ENCODE measurements at places on chromosomes 1 and 21.

DNA sequence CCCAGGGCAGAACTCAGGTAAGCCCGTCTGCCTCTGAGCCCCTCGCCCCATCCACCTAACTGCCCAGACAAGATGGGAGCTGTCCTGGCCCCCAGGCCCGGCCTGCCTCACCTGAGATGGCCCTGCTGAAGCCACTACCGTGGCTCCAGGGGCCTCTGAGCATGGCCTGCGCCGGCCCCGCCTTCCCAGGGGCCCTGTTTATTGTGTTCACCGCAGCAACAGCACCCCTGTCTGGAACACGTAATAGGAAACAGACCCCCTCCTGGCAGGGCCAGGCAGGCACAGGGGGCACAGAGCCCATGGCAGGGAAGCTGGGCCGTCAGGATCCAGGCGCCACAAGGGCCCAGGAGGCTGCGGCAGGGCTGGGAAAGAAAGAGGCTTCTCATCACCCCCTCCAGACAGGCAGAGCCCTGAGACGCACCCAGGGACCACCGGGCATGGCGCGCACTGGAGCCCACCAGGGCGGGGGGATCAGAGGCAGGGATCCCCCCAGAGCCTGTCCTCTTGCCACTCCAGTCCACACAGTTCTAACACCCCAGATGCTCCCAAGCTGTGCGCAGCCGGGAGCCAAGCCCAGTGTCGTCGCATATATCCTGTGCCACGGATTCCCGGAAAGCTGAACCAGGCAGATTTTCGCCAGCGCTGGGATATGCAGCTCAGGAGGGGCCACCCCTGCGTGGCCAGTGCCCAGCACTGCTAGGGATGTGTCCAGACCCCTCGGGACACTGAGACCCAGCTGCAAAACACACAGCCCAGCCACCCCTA is 62.6 kb downstream of the ARHGEF16 start:
- no peak for DNase-seq

DNA sequence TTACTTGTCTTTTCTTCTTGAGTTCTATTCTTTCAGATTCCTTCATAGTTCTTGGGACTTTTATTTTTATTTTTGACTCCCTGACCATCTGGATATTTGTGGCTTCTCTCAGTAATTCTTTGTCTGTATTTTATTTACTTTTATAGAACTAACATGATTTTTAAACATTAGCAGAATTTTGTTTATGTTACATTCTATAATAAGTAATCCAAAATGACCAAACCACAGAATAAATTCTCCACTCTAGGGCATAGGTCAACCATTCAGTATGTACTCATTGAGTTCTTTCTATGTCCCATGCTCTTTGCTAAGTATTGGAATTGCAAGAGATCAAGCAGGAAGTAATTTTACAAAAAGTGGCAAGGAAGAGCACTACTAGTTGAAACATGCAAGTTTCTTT is 969.0 kb downstream of the TTLL7 start:
- no peak for DNase-seq

GRCh38 chr1:211415700-211416099 is 76.3 kb downstream of the RD3 start:
- DNase-seq, result no peak

- no peak for DNase-seq
These were observed 58.3 kb downstream of the RGS5 start for GRCh38 chr1:163144418-163144817.

- DNase-seq, result no peak
These were observed 26.3 kb upstream of the PEX10 start for GRCh38 chr1:2438641-2439040.

DNA sequence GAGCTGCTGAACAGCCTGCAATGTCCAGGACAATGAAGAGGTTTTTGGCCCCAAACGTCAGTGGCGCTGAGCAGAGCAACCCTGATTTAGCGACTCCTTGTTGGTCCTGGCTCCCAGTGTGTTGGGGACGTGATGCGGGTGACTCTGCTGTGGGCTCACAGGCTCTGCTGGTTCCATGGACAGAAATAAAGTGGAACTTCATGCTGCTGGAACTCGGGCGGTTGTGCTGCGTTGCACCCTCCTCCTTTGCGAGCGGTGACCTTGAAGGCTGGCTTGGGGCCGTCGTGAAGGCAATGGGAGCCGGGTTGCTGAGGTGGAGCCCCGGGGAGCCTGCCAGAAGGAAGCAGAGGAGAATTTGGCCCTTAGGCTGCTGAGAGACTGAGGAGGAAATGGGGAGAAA is 122.6 kb upstream of the C1orf174 start:
- DNase-seq, result no peak

DNA sequence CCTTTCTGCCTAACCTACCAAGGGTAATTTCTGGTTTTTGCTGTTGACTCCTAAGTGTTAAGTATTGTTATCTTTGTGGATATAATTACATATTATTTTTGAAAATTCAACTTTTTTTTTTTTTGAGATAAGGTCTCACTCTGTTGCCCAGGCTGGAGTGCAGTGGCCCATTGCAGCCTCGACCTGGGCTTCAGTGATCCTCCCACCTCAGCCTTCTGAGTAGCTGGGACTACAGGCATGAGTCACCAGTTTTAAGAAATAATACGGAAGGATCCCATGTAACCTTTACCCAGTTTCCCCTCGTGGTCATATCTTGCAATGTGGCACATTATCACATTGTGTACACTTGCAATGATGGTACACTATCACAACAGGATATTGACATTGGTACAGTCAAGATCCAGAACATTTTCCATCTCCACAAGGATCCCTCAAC is 3.1 kb downstream of the CHD1L start:
- DNase-seq, result no peak

DNA sequence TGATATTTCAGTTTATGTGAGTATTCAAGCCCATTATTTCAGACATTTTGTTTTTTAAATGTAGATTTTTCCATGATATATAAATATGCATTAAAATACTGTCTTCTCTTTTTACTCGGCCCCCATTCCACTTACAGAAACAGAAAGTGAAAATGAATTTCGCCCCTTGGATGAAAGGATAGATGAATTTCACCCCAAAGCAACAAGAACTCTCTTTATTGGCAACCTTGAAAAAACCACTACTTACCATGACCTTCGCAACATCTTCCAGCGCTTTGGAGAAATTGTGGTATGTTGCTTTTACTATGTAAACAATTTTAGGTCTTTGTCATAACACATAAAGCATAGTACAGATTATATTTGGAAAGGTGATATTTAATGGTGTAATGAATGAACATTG is 59.9 kb downstream of the ZBTB17 start:
- DNase-seq, result no peak

DNA sequence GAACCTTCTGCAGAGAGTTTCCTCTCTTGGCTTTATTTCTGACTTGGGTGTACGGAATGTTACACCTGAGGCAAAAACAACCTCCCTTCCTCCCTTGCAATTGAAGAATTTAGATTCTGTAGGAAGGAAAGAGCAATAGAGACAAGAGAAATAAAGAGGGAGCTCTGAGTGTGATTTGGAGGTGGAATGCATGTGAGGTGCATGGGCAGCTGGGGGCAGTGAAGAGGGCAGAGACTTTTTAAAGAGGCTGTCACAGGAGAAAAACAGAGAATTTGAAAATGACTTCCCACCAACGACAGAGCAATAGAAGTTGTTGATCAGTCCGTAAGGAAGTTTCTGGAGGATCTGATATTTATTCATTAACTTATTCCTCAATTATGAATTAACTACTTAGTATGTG is 172.0 kb upstream of the B3GALT2 start:
- no peak for DNase-seq

DNA sequence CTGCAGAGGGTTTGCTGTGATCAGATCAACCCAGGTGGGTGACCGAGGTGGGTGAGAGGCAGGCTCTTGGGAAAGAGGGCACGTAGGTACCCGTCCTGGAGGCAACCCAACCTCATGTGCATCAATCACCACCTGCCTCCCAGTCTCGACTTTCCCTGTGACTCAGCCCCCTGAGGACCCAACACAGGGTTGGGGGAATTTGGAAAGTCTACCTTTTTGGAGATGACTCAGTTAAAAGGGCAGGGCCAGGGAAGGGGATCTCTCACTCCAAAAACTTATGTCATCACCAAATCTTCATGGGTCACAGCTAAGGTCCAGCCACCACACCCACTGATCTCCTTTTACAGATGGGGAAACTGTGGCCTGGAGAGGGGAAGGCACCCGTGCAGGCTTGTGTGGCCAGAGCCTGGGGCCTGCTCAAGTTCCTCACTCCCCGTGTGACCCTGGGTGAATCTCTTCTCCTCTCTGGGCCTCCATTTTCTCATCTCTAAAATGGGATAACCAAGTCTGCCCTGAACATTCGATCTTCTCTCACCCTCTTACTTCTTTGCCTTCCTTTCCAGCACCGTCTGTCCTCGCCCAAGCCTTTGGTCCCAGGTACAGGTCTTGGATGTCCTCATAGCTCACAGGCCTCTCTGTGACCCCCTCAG is 34.6 kb upstream of the WNT4 start:
- DNase-seq, result no peak

DNA sequence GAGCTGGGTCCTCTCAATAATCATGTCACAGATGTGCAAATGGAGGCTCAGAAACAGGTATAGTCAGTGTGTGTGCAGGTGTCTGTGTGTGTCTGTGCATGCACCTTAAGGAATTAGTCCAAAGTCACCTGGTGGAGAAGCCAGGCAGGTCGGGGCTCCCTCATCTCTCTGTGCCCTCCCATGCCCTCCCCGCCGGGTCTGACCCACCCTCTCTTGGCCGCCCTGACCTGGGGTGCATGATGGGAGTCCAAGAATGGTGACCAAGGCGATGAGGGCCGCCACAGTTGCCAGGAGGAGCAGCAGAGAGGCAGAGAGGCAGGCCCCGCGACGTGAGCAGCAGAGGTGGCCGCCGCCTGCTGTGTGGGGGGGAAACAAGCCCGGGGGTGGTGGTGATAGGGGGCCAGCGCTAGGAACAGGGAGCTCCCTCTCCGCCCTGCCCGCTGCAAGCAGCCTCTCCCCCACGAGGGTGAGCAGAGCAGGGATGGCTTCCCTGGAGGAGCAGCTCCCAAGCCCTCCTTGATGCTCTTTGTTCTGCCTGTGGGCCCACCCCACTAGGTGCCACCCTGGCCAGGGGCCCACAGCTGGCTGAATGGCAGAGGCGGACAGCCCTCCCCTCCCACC is 3.9 kb downstream of the LDLRAD1 start:
- DNase-seq, result no peak

DNA sequence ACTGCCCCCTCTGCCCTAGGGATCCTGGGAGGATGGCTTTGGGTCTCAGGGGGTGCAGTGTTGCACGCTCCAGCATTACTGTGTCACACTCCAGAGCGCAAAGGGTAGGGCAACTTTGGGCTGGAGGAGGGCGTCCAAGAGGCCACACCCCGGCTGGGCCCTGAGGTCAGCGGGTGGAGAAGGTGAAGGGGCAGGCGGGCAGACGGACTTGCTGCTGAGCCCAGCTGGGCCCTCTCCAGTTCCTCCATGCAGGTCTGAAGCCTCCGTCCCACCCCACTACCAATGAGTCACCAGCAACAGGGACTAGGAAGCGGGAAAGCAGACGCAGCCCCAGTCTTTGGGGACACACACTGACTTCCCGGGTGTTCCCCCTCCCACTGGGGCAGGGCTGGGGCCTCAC is 116.0 kb downstream of the CASZ1 start:
- DNase-seq, result no peak

GRCh38 chr1:31814631-31815306 is 1.1 kb downstream of the SPOCD1 start:
- DNase-seq, result no peak

GRCh38 chr1:154501423-154502065 is 475 bp upstream of the TDRD10 start:
- no peak for DNase-seq

DNA sequence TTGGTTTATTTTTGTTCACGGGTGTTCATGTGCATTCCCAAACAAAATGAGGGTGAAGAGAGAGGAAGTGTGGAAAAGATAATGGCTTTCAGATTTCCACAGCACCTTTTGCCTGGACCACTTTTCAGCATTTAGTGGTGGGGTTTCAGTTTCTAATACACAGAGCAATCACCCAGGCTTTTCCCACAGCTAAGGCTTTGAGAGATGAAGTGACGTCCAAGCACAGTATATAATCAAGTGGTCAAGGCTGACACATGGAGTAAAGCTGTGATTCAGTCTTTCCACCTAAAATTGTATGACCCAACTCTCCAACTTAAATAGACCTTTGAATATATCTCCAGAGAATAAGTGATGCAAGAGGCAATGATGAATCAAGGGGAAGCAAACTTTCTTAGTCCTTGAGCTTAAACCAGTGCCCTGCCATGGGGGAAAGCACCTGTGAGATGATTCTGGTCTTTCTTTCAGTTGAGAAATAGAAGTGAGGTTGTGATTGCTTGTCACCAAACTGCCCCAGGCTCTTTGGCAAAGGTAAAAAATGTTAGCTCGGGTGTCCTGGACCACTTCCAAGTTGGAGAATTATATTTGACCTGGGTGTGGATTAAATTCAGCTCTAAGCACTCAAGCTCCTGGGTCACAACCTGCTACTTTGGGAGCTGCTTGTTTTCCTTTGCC is 2.4 kb upstream of the PIK3R3 start:
- no peak for DNase-seq

- DNase-seq, result peak; percentile 15
These were observed 1.9 kb upstream of the ZSCAN20 start for GRCh38 chr1:33470495-33471012.

GRCh38 chr1:147665521-147665920 is 4.8 kb downstream of the ACP6 start:
- DNase-seq, result no peak

DNA sequence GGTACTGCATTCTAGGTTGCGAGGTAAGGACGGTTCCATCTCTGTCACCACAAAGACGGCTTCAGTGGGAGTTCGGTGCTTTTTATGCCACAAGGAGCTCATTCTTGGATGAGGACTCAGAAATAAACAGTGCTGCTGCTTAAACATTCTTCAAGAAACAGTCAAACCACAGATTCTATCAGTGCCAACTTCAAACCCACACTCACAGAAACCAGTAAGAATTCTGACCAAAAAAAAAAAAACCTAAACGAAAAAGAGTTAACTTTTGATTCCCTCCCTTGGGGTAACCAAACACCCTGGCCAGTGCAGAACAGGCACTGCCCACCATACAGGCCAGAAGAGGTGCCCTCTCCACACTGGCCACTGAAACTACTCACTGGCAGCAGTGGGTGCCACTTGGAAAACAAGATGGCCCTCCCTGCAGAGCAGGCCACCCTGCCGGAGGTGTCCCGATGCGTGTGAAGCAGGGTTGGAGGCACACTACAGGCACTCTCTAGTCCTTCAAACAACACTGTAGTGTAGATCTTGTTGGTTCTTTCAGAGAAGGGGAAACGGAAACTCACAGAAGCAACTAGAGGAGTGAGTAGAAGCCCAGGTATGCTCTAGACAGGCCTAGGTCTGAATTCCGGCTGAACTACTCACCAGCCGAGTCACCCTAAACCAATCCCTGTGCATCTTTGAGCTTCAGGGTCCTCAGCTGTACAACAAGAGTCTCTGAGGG is 87.3 kb upstream of the TLR5 start:
- no peak for DNase-seq

DNA sequence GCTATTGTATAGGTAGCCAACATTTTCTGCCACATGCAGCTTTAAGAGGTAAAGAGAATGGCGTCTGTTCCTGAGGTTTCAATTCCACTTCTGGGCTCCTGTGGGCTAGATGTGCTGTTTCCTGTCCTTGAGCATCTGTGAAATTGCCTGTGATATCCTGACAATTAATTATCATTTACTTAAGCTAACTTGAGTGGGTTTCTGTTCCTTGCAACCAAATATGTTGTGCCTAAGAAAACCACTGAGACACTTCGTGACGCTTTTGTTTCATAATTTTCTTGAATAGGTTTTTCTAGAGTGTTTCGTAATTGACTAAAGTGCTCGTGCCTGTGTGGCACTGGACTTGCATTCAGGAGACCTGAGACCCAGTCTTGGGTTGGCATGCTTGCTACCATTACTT is 127.3 kb upstream of the POU3F1 start:
- DNase-seq, result no peak
